Stimulated activated CD8-positive, alpha-beta memory T cell treated with anti-CD3 and anti-CD28 coated beads, Interleukin-2, amount 100 ng/mL, for 48 hours (primary cell): ENCODE measurements at places on chromosomes 4 and X.

GRCh38 chr4:78880874-78881492 is 58.3 kb downstream of the PAQR3 start:
- no peak for DNase-seq

DNA sequence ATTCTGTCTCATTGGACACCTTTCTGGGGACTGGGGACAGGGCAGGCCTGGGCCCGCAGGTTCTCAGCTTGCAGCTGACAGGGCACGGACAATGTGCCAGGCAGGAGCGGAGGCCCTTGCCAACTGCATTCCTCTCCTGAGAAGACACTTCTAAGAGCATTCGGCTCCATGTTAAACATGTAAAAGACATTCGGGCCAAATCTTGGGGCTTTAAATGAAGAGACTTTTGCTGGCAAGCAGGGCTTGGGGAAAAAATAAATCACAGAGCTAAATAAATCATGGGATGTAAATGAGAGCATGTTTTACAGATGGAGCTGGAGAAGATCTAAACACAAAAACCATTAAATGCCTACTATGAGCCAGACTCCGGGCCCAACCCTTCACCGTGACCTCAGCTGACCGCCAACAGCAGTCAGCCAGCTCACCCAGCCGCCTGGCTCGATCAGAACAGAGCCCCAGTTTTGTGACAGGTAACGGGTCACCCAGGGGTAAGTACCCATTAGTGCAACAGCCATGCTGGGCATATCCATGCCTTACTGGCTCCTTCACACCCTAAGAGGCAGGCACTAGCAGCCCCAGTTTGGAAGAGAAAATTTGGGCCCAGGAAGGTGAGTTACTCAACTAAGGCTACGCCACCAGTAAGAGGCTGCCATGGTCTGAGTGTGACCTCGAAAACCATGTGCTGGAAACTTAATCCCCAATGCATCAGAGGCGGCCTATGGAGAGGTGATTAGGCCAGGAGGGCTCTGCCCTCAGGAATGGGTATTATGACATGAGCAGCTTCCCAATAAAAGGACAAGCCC is 14.7 kb downstream of the WDR1 start:
- no peak for DNase-seq

DNA sequence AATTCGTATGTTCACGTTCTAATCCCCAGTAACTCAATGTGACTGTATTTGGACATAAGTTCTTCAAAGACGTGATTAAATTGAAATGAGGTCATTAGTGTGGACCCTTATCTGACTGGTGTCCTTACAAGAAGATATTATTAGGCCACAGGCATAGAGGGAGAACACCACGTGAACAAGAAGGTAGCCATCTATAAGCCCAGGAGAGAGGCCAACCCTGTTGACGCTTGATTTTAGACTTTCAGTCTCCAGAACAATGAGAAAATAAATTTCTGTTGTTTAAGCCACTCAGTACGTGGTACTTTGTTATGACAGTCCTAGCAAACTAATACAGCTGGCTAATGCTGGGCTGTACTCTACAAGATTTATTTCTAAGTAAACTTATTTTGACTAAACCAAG is 1.5 kb upstream of the EIF1AX start:
- no peak for DNase-seq

DNA sequence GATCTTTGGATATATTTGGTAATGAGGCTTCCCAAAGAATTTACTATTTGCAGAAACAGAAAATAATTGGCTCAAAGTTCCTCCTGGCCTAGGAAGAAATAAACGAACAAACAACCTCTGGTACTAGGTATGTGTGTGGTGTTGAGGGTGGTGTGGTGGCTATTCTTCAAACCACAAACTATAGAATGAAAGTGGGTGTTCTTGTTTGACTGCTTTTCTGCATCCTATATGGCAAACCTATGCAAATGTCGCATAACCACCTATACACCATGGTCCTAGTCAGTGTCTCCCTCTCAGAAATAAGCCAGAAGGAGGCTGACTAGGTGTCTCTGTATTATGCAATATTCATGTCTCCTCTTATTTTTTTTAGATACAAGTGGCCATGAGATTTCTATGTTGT is 106.6 kb upstream of the PCDH18 start:
- no peak for DNase-seq

- no peak for DNase-seq
Measured at GRCh38 chr4:25513814-25514213, 136.8 kb downstream of the ANAPC4 start.

DNA sequence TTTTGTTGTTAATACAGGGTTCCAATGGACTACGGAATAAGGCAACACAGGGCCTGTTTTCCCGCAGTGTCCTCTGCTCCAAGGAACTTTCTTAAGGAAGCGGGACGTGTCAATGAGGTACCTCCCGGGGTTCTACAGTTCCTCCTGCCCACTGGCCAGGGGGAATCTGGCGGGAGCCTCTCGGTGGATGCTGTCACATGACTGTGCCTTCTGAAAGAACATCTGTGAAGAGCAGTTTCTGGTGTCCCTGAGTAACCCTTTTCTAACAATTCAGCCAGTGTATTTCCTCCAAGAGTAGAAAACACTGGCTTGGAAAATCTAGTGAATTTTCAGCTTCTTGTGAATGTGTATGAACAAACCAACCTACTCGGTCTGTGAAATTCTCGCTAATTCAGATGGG is 32.7 kb downstream of the MFAP3L start:
- DNase-seq: no peak

- no peak for DNase-seq
Measured at GRCh38 chrX:35289952-35290351, 347.4 kb downstream of the FAM47B start.

DNA sequence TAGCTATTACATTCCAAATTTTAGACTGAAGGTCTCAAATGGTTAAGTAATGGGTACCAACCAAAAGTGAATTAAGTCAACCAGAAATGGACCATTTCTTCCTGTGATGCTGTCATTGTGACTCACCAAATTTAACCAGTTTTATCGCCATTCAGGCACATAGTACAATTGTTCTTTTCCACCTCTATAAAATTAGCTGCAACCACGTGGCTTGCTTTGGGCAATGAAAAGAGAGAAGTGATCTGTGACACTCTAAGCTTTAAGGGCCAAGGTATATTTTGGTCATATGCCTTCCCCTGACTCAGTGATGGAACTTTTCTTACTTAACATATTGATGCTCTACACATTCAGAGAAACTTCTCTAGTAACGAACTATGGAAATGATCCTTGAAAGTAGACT is 20.3 kb upstream of the PHF8 start:
- DNase-seq: no peak

DNA sequence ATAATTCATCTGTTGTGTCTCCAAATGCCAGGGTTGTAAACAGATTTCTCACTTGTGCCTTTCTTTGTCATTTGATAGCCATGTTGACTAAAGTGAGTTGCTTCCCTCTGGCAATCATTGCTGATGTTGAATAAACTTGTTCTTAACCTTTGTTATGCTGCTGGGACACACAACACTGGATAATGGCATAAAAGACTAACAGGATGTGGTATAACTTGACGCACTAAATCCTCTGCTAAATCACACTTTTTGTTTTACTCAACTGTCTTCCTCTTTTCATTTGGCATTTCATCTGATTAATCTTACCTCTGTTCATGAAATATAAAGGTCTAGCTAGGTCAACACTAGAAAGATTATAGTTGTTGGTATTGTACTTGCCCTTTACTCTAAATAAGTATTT is 17.6 kb upstream of the CXCL5 start:
- no peak for DNase-seq

DNA sequence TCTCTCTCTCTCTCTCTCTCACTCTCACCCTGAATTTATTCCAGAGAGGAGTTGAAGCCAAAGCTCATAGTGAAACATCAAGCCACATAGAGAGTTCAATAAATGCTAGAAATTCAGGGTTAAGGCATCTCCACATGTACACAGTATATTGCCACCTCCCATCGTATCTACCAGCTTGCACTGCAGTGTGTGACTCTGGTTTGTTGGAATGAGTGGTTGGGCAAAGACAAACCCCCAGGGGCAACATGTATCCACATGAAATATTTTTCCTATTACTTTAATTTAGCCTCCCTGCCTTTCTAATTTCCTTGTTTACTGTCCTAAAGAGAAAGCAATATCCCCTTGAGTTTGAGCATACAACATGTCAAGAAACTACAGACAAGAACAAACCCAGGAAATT is 247.3 kb downstream of the SPATA18 start:
- DNase-seq: no peak

- DNase-seq: no peak
Measured at GRCh38 chr4:139239127-139239772, 40.8 kb downstream of the MGARP start.

DNA sequence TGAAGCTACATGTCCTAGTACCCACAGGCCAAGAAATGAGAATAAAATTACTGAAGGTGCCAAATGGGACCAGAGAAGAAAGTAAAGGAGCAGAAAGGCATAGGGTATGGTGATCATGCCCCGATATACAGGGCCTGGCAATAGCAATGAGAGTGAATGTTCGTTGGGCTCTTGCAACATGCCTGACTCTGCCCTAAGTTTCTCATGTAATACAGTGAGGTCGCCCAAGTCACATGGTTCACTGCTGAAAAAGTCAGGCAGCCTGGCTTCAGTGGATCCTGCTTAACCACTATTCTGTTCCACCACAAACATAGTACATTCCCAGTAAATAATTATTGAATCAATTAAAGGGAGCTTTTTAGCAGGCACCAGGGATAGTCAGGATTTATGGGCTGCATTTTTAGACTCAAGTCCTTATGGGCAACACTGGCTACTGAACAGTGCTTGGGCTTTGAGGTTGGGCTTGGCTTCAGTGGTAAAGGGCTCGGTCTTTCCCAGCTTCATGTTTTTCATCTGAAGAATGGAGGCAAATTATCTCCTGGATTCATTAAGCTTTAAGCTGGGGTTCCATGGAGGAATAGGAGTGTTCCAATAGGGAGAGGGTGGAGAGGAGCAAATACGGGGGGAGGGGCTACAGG is 67.1 kb upstream of the ZNF518B start:
- DNase-seq: no peak

DNA sequence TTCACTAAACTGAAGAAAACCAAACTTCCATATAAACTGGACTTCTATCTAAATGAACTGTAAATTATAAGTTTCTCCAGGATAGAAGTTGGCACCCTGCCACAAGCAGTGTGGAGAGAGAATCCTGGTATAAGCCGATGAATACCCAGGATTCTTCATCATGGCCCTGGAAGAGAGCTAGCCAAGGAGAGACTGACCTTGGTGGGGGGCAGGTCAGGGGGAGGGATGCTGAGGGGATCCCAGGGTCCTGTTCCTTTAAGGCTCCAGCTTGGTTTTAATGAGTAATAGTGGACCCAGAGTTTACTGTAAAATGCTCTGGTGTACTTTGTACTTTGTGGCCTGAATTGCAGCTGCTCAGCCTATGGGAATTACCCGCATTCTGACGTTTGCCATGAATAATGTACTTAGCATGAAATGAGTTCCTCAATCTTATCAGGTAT is 16.9 kb downstream of the RASSF6 start:
- DNase-seq: no peak

DNA sequence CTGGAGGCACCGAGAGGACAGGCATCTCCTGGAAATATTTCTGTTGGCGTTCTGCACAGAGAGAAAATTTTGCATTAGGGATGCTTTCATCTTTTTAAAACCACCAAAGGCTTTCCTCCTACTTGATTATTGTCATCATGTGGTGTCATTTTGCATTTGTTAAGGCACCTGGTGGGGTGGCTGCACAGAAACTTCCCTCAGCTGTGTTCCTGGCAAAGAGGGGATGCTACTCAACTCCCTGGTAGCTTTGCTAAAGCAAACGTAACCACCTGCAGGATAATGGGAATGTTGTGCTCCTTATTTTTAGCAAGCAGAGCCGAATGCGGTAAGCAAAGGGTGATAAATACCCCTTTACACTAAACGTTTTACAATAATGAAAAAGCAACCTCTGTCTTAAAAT is 229.8 kb downstream of the STIM2 start:
- DNase-seq: no peak

GRCh38 chr4:92304606-92305005 is 840 bp downstream of the GRID2 start:
- no peak for DNase-seq

GRCh38 chr4:84814094-84814750 is 152.3 kb downstream of the WDFY3 start:
- DNase-seq: no peak

- no peak for DNase-seq
Measured at GRCh38 chr4:47533689-47534347, 48.7 kb downstream of the ATP10D start.

DNA sequence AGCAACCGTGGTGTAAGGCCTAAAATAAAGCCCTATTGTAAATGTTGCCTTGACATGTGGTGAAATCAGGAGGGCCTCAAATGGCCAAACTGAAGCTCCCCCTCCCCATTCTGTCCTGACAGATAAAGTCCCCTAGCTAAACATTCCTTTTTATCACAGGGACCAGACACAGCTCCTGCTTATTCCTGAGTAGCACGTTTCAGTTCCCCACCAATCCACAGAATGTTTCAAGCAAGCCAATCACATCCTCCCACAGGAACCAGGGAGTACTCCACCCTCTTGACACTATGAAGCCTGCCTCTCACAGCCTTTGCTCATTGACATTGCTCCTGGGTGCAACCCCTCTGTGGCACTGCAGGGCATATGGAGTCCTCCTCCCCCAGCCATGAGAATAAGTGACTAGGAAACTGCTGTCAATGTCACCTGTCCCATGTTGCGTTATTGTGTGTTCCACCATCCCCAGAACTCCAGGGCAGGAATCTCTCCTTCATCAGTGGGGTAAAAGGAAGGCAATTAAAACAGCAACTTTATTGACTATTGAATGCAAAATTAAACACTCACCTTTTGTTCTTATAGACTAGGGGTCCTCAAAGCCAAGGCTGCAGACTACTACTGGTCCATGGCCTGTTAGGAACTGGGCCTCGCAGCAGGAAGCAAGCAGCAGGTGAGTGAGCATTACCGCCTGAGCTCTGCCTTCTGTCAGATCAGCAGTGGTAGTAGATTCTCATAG is 128.1 kb downstream of the COL25A1 start:
- no peak for DNase-seq

DNA sequence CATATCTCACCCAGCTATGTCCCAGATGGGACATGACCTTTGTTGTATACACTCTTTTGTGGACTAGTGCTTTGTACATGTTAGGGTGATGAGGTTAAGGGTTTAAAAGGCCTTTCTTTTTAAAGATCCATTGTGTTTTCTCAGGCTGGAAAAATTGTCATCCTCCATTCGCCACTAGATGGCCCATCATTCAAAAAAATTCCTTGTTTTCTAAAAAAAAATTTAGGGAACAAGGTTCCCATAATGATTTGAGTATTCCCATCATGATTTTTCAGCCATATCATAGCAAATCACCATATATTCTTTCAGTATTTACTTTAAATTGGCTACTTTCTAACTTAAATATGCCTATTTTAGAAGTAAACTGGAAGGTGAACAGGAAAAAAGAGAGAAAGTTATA is 91.9 kb upstream of the TMEM164 start:
- DNase-seq: no peak

- DNase-seq: no peak
Measured at GRCh38 chrX:45056428-45057145, 144.1 kb downstream of the DIPK2B start.

GRCh38 chr4:5465956-5466355 is 242.4 kb downstream of the EVC2 start:
- no peak for DNase-seq

DNA sequence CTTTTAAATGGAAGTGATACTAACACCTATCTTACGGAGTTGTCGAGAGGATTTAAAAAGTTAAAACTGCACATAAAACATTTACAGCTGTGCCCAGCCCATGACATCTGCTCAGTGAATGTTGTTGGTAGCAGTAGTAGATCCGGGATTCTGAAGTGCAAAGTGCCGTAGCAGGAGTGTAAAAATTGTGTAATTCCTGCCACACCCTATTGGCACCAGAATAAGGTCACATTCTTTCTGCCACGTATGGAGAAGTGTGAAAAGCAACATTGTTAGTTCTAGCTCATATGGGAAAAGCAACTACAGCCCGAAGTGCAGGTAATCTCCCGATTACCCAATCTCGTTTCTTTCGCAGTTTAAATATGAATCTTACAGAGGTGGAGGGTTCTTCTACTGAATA is 31.2 kb downstream of the PRIMPOL start:
- no peak for DNase-seq
